ENCODE measurements at places on chromosomes 4 and X. TPM values are rescaled to one million over a fixed set of nuclear protein-coding genes. Genes with fewer than 3 reads are reported as not detected.

- DNase-seq: no peak
These were observed 25.3 kb downstream of the LRP2BP start for GRCh38 chr4:185370268-185370949.

GRCh38 chr4:125101719-125102118 is 213.0 kb upstream of the FAT4 start:
- no peak for DNase-seq

- DNase-seq: no peak
These were observed 871.3 kb downstream of the RAB28 start for GRCh38 chr4:12612876-12613275.

Gene EGF
- total RNA-seq: 13.1 TPM

Gene SFRP2
- not detected for total RNA-seq

Measured in Right ventricle myocardium inferior (tissue), 1 donor.